CD4-positive, alpha-beta T cell treated with Interleukin-6 for 4 hours (primary cell): ENCODE measurements at places on chromosomes 16 and 17.

DNA sequence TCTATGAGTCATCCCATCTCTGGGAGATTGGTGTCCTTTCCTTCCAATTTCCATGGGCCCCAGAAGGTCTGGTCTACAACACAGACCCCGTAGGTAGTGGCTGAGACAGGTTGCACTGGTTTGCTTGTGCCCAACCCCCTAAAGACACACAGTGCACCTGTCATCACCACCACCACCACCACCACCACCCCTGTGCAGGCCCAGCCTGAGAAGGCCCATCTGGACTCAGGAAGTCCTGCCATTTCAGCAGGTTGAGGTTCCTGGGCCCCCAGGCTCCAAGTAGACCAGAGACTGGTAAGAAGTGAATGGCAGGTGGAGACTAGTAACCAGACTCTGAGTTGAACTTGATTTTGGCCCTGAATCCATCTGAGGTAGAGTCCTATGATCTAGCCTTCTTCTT lies 25.9 kb upstream of the PHB1 start:
- DNase-seq: no peak

DNA sequence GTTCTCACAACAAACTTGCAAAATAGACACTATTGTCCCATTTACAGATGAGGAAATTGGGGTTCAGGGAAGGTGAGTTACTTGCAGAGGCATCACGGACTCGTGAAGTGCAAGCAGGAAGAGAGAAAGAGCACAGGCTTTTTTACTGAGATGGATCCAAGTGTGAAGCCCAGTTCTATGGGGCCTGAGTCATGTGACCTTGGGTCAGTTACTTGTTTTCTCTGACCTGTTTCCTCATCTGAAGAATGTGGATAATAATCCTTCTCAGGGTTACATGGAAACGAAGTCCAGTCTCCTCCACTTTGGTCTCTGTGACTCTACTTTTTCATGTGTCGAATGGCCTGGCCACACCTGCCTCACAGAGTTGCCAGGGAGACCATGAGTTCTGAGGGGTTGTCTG lies 134.4 kb downstream of the SPACA3 start:
- no peak for DNase-seq

DNA sequence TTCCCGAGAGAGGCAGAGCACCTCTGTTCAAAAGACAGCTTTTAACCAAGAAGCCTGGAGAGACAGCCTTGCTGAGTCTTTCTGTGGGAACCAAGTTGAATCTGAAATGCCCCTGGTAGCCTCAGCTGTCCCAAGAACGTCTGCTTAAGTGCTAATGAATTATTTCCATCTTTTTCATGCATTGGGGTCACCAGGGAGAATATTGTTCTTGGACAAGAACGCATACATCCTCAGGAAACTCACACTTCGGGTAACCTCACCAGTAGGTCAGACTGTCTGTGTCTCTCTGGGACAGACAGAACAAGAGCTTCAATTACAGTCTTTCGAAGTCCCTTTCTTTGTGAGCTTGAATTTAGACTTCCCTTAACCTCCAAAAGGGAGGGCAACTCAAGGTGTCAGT lies 134.6 kb upstream of the ADAMTS18 start:
- no peak for DNase-seq

- DNase-seq: no peak
Measured at GRCh38 chr16:13521356-13521755, 398.6 kb upstream of the ERCC4 start.

DNA sequence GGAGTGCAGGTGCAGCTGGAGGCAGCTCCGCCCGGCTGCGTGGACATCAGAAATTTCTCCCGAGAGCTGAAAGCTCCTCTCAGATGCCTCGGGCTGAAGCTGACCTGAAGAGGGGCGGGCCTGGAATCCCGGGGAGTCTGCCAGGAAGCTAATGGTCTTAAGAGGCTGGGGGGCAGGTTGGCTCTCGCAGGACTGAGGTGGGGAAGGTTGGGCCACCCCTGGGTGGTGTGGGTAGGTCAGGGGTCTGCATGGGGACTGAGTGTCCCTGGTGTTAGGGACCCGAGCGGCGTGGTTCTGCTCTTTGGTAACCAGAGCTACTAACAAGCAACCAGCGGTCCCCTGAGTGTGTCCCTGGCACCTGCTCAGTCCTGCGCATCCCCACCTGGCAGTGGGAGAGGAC lies 3.5 kb downstream of the CHMP6 start:
- no peak for DNase-seq

DNA sequence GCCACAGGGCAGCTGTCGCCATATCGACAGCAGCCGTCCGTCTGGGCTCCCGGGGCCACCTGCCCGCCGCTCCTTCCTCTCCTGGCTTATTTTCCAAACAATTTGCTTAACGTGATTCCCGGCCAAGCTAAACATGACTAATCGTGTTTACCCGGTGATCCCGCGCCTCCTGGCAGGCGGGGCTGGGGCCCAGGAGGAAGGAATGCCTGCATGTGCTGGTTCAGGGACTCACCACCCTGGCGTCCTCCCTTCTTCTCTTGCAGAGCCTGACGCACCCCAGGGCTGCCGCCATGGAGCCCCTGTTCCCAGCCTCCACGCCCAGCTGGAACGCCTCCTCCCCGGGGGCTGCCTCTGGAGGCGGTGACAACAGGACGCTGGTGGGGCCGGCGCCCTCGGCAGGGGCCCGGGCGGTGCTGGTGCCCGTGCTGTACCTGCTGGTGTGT lies 6.1 kb downstream of the SSTR5 start:
- no peak for DNase-seq

DNA sequence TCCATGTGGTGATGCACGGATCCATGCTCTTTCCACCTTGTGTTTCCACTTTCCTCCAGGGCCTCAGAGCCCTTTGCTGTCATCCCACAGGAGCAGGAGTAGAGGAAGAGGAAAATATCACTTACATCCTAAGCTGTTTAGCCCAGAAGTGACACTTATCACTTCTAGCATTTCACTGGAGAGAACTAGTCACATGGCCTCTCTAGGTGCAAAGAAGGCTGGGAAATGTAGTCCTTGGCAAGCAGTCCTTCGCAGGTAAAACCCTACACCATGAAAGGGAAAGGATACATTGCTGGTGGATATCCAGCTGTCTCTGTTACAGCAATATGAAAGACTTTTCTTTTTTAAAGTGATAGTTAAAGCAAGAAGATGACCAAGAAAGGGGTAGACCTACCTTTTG lies 185.9 kb downstream of the RGS9 start:
- DNase-seq: no peak

DNA sequence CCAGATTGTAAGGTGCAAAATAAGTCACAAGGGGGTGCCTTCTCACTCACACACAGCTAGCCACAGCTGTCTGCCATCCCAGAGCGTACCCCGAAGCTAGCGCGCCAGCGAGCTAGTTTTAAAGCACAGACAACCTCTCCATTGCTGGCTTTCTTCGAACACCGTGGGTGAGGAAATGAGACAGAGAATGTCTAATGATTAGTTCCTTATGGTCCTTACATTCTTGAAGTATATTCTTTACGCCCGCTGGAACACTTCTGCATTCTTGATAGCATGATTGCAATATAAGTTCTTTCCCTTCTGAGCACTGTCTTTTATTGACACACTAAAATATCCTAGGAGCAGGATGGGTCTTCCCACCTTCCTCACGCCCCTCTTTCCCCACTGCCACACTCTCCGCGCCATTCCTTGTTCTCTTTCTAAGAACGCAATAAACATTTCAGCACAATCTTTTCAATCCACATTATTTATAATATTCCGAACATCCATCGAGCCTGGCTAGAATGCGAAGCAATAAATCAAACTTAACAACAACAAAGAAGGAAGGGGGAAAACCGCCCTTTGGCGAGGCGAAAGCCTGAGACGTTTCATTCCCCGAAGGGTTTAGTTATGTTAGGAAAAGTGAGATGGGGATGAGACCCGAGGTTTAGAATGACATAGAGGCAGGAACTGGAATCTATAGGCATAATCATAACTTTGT lies 251.3 kb downstream of the NTN1 start:
- no peak for DNase-seq

GRCh38 chr16:1942047-1942809 lies 771 bp downstream of the MSRB1 start:
- DNase-seq: no peak

- peak; percentile 41 for DNase-seq
Measured at GRCh38 chr16:87931504-87931903, 4.8 kb downstream of the CA5A start.

DNA sequence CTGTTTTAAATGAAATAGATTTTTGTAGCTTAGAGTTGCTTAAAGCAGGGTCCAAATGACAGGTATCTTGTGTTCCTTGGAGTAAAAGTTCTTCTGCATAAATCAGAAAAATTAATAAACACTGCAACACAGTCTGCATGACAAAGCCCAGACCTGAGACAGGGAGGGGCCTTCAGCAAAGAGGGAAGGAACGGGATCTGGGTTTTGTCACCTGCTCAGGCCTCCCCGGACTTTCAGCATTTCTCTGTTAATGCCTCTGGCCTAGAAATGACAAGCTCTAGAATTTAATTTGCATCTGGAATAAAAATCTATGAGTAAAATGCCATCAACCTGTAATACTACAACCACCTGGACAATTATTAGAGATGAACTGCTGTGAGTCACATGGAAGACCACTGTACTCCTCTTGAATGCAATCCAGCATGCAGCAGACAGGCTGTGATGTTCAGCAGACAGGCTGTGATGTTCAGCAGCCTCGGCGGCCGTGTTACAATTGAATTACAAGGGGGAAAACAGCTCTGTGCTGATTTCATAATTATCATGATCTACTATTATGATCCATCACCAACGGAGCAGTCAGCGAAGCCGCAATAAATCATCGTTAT lies 170.2 kb downstream of the TOX3 start:
- no peak for DNase-seq

DNA sequence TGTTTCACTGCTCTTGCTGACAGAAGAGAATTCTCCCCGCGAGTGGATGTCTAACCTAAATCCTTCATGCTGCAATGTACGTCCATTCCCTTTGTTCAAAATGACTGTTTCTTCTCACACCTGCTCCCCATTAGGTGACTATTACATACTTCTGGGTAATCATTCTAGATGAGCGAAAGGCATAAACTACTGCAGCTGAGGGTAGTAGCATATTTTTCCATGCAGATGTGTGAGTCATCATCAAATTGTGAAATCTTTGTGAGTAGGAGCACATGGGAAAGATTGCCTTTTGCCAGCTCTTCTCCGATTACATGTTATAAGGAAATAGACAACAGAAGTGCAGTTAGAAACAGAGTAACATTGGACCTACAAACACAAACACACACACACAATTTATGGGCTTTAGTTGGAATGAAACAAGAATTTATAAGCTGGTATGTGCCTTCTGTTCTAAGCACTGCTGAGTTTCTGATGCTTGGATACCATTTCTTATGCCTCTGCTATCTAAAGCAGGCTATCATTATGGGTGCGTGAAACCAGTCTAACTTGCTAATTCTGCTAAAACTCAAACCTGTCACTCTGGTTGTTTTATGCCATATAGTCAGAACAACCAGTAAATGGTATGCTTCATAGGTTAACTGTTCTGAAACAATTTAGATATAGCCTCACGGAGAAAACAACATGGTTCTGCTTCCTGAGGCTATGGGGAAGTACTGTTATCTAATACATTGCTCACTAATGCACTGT lies 346.9 kb upstream of the PSMD7 start:
- DNase-seq: no peak

DNA sequence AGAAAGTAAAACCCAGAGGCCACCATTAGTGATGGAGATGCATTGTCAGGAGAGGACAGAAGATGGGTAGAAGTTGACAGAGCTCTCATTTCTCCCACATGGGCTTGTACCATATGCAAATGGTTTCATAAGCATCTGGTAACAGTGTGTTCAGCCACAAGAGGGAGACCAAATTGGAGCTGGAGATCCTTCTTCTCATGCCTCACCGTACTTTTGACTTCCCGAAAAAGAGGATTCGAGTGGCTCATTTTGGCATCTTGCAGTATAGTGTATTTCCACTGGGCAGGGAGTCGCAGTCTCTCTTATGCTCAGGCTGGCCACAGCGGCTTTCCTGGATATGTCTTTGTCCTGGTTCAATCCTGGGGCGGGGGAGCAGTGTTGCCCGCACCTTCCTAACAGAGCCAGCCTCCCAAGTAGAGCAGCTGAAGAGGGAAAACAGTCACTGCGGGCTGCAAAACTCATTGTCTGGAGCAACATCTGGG lies 23.8 kb downstream of the TBC1D3B start:
- DNase-seq: no peak

- DNase-seq: no peak
Measured at GRCh38 chr16:8676737-8677375, 2.4 kb downstream of the ABAT start.

GRCh38 chr17:6643451-6644125 lies 2.7 kb downstream of the TXNDC17 start:
- no peak for DNase-seq

- DNase-seq: peak; percentile 67
Measured at GRCh38 chr16:80806927-80807340, 2.5 kb upstream of the CDYL2 start.

- DNase-seq: no peak
Measured at GRCh38 chr17:70107441-70107840, 32.4 kb downstream of the KCNJ16 start.

GRCh38 chr16:4994719-4995434 lies 36.7 kb downstream of the SEC14L5 start:
- DNase-seq: no peak

DNA sequence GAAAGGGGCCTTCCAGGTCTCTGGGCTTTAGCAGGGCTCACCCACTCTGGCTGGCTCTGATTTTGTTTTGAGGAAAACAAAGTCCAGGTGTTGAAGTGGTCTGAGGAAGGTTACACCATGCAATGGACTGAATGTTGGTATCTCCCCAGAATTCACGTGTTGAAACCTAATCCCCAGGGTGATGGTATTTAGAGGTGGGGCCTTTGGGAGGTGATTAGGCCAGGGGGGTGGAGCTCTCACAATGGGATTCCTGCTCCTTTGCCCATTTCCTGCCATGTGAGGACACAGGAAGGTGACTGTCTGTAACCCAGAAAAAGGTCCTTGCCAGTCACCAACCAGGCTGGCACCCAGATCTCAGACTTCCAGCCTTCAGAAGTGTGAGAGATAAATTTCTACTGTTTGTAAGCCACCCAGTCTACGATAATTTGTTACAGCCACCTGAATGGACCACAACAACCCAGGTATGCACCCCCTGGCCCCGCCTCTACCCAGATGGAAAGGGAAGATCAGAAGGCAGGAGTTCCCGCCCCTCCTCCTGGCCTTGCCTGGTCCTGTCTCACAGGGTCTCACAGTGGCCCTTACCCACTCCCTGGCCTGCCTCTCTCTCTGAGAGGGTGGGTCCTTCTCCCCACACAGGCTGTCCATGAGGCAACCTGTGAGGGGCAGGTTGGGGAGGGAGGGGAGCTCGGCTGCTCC lies 32.0 kb downstream of the LRRC75A start:
- DNase-seq: no peak

- no peak for DNase-seq
Measured at GRCh38 chr16:48810436-48810802, 200.4 kb upstream of the N4BP1 start.

GRCh38 chr16:56143666-56144065 lies 47.6 kb upstream of the GNAO1 start:
- DNase-seq: no peak
